ENCODE measurements at places on chromosomes 7 and 10.

DNA sequence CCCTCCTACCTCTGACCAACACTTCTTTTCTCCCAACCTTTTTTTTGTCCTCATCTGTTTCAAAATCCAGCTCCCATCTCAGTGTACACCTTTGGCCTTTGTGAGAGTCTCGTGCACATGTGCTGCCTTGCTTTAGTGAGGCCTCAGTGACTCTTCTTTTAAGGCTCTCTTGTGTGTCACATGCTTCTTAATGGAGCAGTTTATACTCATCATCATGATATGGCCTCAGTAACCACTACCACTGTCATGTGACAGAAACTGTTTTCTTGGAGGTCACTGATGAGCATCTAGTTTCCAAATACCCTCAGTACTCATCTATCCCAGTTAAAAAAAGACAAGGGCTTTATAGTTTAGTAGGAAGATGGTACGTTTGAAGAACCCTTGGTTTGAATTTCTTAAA, 8.1 kb upstream of the ARHGAP22 start:
- no peak for DNase-seq

DNA sequence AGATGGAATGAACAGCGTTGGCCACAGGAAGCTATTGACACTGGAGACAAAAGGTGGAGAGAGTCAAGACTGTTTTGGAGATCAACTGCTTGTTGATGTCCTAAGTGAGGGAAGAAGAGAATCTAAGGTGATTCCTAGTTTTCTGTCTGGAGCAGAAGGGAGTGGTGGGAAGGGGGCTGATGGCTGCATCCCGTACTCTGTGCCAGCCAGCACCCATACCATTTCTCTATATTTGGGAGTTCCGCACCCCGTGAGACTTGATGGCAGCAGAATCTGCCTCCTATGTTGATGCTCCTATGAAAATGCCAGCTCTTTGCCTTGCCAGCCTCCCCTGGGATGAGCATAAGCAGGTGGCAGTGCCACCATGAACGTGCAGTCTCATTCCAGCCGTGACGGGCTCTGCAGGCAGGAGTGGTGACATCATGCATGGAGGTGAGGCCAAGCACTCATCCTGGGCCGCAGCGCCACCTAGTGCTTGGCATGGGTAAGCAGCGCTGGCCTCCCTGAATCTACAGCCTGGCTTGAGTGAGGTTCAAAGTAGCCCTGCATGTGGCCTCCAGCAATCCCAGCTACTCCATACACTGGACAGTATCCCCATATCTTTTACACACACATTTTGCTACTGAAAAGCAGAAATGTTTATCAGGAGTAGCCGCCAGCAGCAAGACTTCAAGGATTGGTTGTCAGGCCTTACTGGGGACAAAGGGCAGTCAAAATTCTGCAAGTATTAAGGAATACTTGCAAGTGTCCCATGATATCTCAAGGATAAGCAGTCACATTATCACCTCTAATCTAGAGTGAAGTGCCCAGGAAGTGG, 43.0 kb downstream of the PODXL start:
- peak; percentile 82 for DNase-seq

DNA sequence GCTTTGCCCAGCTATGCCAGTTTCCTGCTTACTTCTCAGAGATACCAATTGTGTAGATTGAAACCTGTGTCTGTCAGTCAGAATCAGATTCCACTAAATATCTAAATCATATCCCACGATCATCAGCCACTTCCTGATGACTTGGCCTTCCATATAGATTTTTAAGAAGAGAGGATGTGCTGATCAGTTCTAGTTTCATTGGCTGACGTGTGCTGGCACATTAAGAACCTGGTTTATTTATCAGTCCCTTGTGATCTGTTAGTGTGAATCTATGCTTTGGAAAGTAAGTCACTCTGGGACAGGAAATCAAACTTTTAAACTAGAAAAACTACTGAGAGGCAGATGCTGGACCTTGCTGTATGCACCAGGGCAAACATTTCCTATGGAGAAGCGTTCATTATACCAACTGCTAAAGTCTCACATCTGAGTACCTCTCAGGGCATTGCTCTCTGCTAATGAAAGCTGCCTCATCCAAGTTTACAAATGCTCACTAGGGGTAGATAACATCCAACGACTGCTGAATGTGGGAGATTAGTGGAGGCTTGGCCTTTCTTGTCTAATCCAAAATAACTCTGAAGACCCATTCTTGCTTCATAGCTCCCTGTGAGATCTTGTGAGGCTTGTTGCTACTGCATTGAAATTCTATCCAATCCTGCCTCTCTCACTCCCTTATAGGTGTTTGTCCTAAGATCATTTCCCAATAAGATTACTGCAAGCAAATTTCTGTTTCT, 109.1 kb downstream of the ARL4A start:
- no peak for DNase-seq

DNA sequence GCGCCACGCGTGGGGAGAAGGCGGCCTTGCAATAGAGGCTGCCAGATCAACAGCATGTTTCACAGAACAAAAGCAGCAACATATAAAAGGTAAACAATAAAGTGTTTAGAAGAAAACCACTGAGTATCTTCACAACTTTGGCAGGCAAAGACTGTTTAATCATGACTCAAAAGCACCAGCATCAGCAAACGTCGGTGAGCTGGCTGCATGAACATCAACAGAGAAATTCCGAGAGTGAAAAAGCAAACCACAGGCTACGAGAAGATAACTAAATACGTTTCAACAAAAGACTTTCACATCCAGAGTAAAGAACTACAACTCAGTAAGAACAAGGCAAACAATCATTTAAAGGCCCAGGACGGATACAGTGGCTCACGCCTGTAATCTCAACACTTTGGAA, 172.0 kb downstream of the MAD1L1 start:
- no peak for DNase-seq

GRCh38 chr7:118183428-118183785, 557 bp upstream of the LSM8 start:
- no peak for DNase-seq

DNA sequence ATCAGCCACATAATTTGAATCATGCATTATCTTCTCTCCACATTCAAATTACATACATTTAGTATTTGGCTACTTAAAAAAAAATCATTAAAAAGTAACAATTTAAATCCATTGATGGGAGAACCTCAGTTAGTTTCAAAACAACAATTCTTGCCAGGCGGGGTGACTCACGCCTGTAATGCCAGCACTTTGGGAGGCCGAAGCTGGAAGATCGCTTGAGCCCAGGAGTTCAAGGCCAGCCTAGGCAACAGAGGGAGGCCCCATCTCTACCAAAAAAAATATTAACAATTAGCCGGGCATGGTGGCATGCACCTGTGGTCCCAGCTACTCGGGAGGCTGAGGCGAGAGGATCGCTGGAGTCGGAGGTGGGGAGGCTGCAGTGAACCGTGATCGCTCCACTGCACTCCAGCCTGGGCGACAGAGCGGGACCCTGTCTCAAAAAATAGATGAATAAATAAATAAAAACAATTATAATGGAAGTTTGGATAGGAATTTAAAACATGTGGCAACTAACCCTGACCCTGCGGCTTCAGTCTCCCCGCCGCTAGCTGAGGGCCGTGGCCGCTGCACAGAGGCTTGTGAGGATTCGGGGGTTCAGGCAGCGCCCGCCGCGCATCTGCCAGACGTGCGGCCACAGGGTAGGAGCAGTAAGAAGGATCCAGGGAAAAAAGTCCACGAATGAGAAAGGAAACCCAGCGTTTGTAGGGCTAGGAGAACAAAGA, 1.1 kb upstream of the CSGALNACT2 start:
- no peak for DNase-seq

GRCh38 chr7:154438571-154439367, 386.6 kb downstream of the DPP6 start:
- DNase-seq: no peak

- no peak for DNase-seq
Measured at GRCh38 chr7:141928845-141929195, 12.6 kb downstream of the OR9A4 start.

- no peak for DNase-seq
Measured at GRCh38 chr10:405648-406047, 270.4 kb downstream of the ZMYND11 start.

- DNase-seq: peak; percentile 88
Measured at GRCh38 chr10:63628526-63629362, 107.5 kb downstream of the REEP3 start.

DNA sequence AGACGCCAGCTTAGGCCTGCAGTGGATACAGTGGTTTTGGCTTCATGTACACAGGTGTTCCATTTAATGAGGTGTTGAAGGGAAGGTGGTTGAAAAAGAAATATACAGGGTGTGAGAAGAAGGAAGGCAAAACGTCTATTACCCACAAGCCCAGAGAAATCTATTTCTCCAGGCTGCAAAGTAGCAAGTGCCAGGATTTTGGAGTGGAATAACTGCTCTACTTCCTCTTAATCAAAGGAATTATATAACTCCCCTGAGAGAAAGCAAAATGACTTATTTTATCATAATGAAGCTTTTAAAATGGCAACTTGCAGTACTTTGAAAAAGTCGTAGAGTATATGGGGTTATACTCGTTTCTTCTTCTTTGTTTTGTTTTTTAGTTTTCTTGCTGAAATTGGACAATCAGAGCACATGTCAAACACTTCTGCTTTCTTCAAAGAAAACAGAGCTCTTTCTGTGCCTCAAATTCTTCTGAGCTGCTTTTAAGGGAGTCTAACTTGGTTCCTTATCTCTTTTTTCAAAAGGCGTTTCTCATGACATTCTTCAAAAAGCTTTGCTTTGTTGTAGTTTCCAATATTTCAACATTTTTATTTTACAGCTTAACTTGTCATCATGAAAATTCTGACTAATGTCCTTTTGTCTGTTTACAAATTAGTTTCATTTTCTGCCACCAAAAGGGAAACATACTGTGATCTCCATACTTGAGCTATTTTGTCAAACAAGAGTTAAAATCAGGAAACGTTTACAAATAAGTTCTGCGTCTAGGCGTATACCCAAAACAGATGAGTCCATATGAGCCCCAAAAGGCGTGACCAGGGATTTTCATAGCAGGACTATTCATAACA, 289.7 kb downstream of the FRMD4A start:
- DNase-seq: no peak

GRCh38 chr7:58316-58715, 134.1 kb upstream of the FAM20C start:
- no peak for DNase-seq

GRCh38 chr7:157692460-157693011, 355.7 kb downstream of the DNAJB6 start:
- DNase-seq: no peak

DNA sequence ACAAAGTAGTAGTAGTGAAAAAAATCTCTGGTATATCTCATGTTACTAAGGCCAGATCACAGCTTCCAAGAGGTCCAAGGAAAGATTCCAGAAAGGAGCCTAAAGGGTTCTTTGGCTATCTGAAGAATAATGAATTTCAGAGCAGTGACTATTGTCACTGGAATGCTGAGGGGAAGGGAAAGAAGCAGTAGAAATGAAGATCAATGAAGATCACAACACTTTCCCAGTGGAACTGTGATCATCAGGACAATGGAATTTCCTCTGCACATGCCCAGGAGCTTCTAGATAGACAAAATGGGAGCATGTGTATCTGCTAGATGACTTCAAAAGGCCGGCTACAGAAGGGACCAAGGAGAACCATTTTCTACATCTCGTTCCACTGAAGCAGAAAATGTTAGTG, 219.5 kb upstream of the PHYHIPL start:
- DNase-seq: no peak

GRCh38 chr10:24886290-24886680, 66.1 kb downstream of the PRTFDC1 start:
- no peak for DNase-seq

DNA sequence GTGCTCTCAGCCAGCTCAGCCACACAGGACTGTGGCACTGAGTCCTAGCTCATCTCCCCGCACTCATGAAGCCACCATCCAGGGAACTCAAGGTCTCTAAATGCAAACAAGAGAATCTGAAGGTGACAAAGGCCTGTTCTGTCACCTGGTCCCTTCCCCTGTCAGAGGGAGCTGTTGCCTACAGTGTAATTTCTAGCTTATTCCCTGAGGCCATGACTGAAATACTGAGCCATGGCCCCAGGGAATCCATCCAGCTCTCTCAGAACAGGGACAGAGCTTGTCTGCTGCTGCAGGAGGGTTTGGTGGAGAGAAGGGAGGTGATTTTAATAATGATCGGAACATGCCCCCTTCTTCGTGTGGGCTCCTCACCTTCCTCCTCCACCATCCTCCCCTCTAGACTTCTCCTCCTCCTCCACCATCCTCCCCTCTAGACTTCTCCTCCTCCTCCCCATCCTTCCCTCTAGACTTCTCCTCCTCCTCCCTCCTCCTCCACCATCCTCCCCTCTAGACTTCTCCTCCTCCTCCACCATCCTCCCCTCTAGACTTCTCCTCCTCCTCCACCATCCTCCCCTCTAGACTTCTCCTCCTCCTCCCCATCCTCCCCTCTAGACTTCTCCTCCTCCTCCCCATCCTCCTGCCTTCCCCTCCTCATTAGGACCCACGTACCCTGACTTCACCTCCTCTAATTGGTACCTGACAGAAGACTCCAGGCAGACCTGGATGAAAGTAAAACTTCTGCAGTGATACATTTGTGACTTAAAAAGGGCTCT, 338.0 kb upstream of the MKI67 start:
- peak; percentile 7 for DNase-seq

GRCh38 chr7:64557601-64558322, 5.1 kb downstream of the ZNF680 start:
- no peak for DNase-seq

DNA sequence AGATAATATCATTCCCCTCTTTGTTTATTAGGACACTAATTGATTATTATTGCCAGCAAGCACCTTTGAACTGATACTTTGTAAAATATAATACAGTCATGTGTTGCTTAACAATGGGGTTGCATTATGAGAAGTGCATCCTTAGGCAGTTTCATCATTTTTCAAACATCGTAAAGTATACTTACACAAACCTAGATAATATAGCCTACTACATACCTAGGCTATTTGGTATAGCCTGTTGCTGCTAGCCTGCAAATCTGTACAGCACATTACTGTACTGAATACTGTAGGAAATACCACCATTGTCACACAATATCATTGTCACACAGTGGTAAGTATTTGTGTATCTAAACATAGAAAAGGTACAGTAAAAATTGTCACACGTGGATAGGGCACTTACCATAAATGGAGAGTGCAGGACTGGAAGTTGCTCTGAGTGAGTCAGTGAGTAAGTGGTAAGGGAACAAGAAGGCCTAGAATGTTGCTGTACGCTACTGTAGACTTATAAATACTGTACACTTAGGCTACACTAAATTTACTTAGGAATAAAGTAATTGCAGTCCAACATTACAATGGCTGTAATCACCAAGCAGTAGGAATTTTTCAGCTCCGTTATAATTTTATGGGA, 70.7 kb downstream of the LCOR start:
- no peak for DNase-seq

DNA sequence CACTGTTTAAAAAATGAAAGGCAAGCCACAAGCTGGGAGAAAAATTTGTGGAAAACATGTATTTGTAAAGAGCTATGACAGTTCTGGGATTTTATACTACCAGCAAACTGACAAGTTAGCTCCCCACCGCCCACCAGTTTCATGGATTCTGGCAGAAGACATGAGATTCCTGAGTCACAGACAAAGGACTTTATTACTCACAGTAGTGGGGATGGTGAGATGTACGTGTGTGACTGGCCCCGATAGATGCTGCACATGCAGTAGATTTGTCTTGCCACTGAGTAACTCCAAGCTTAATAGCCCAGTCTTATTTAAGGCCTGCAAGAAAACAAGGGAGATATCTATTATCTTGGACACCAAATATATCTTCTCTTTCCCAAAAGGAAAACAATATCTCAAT, 281.7 kb downstream of the AHR start:
- DNase-seq: no peak
